ENCODE measurements at places on chromosomes 4 and X. TPM values are rescaled to one million over a fixed set of nuclear protein-coding genes. Genes with fewer than 3 reads are reported as not detected.

Gene S100P
- total RNA-seq: 2.1 TPM

Gene GAGE12F
- not detected for total RNA-seq

Gene ADAM29
- not detected for total RNA-seq

Gene LAMTOR3
- total RNA-seq: 28.0 TPM

Gene STATH
- total RNA-seq: not detected

Gene POU3F4
- not detected for total RNA-seq

Gene FABP2
- total RNA-seq: not detected

Gene TASL
- 5.1 TPM for total RNA-seq

DNA sequence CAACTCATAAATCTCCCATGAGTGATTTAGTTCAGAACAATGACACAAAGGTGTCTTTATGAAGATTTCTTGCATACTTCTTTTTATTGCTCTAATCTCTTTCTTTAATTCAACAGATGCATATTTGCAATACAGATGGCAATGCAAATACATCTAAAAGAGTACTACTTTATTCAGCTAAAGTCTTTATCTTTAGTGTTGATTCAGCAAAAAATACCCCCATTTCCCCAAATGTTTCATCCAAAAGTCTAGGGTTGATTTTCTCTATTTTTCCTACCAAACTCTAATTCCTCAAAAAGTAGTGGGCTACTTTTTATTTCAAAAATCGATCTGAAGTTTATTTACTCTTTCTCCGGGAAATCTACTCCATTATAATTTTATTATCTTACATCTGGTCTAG lies 1055.2 kb downstream of the STIM2 start:
- H3K4me3 ChIP-seq: no peak overlapping the region
- no peaks in the 10 kb centered on the region for H3K4me1 ChIP-seq
- no peaks in the 10 kb centered on the region for H3K36me3 ChIP-seq
- no peak overlapping the region for H3K27ac ChIP-seq
- no peaks in the 10 kb centered on the region for H3K27me3 ChIP-seq

DNA sequence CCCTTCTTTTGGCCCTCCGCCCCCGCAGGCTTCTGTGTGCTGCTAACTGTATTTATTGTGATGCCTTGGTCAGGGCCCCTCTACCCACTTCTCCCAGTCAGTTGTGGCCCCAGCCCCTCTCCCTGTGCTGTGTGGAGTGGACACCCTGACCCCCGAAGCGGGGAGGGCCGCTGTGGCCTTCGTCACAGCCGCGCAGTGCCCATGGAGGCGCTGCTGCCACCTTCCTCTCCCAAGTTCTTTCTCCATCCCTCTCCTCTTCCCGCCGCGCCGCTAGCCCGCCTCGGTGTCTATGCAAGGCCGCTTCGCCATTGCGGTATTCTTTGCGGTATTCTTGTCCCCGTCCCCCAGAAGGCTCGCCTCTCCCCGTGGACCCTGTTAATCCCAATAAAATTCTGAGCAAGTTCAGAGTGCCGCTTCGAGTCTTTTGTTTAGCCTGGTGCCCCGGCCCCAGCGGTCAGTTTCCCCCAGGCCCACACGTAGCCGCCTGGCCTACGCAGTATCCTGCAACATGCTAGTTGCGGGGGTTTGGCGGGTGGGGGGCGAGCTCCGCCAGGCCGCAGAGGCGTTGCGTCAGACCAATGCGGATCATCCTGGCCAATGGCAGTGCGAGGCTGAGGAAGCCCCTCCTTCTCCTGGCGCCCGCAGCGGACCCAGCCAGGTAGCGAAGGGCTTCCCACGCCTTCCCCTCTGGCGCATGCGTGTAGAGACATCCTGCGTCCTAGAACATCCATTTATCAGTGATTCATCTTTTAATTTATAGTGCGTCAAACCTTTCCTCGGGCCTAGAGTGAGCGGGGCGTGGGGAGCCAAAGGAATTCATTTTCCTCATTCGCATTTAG lies 5.6 kb upstream of the KANTR start:
- no peaks in the 10 kb centered on the region for H3K27me3 ChIP-seq
- H3K4me3 ChIP-seq: peak overlapping the region; percentile 87
- H3K27ac ChIP-seq: peak overlapping the region; percentile 82
- H3K36me3 ChIP-seq: peaks cover 31% of the 10 kb centered on the region
- DNase-seq: peak; percentile 89

DNA sequence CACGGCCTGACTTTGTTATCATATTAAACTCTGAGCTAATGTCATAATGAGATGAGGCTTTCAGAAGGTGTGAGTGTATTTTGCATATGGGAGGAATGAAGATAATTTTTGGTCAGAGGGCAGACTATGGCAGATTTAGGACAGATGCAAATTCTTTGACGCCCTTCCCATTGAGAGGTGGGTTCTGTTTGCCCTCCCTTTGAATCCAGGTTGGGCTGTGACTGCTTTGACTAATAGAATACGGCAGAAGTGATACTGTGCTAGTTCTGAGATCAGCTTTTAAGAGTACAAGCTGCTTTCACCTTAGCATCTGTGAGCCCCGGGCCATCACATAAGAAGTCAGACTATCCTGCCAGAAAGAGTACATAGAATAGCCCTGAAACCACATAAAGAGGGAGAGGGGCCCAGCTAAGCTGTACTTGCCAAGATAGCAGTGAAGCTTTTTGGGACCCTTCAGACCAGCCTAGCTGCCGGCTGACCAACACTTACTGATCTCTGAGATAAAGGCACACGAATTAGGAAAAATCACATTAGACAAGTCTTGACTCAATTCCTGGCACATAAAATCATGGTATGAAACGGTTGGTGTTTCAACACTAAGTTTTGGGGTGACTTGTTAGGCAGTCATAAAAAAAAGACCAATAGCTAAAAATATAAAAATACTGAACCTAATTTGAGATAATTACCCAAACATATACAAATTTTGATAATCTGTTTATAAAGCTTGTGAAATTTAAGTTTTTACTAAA lies 166.7 kb upstream of the SH3RF1 start:
- peaks cover 4% of the 10 kb centered on the region for H3K4me1 ChIP-seq
- no peak overlapping the region for H3K27ac ChIP-seq
- no peak overlapping the region for H3K4me3 ChIP-seq

- no peak for DNase-seq
- H3K36me3 ChIP-seq: no peaks in the 10 kb centered on the region
- no peak overlapping the region for H3K4me3 ChIP-seq
- H3K4me1 ChIP-seq: no peaks in the 10 kb centered on the region
- H3K27ac ChIP-seq: no peak overlapping the region
Measured at GRCh38 chr4:54359919-54360650, 131.0 kb downstream of the PDGFRA start.

DNA sequence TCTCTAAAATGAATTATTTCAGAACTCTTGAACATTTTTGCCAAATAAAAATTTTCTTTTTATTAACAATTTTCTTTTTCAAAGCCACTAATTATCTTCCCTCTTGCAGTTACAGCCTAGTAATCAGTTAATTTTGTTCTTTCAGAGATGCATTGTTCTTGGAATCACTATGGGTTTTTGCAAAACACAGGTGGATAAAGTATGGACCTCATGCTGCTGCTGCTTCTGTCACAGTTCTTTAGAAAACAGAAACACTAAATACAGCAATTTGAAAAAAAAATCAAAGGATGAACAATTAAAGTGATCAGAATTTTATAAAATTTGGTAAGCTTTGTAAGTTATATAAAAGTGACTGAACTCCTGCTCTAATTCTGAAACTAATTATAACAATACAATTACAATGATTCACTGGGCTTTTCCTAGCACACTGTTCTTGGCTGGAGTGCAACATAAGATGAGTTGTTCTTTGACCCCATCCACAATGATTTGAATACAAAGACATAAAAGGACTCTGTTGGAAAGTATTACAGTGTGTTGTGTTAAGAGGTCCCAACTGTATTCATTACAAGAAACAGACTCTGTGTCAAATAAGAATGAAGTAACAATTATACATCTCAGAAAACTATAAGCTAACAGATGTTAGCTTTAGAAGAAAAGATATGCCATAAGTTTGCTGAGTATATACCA lies 59.4 kb upstream of the GK2 start:
- H3K4me3 ChIP-seq: no peak overlapping the region
- no peak for DNase-seq
- H3K36me3 ChIP-seq: no peaks in the 10 kb centered on the region
- H3K4me1 ChIP-seq: no peaks in the 10 kb centered on the region
- no peaks in the 10 kb centered on the region for H3K27me3 ChIP-seq

DNA sequence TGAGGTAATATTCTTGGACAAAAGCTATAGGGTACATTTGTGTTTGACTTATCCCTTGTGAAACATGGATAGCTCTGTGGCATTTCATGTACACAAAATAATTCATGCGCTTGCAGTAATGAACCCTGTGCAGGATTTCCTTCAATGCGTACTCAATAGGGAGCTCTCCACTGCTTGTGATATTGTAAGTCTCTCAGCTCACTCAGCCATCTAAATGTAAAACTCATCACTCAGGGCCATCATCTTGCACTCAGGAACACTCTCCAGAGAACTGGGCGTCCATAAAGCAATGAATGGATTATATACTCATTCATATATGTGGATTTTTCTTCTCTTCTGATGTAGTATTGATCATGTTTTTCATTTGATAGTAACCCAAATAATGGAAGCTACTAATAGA lies 288.1 kb downstream of the DCTD start:
- no peak overlapping the region for H3K4me3 ChIP-seq
- no peaks in the 10 kb centered on the region for H3K4me1 ChIP-seq
- H3K27me3 ChIP-seq: peaks cover 2% of the 10 kb centered on the region
- no peaks in the 10 kb centered on the region for H3K36me3 ChIP-seq
- DNase-seq: no peak

- H3K36me3 ChIP-seq: peaks cover 14% of the 10 kb centered on the region
- H3K4me1 ChIP-seq: peaks cover 12% of the 10 kb centered on the region
- H3K27ac ChIP-seq: no peak overlapping the region
Measured at GRCh38 chr4:168880072-168880675, 129.9 kb downstream of the CBR4 start.

DNA sequence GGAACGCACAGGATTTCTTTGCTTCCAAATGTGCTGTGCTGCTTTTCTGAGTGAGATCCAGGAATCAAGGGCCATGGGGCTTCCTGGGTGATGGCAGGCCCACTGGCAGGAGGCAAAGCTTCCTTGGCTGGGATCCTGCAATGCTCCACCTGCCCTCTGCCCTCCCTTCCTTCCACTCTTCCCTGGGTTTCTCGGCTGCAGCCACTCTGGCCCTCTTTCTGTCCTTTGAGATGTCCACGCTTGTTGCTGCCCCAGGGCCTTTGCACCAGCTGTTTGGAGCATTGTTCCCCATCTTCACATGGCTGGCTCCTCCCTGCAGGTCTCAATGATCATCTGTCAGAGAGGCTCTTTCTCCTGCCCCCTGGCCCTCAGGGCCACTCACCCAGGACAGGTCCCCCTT lies 78.9 kb downstream of the PSAPL1 start:
- H3K27me3 ChIP-seq: no peaks in the 10 kb centered on the region
- no peak overlapping the region for H3K4me3 ChIP-seq
- DNase-seq: no peak
- no peak overlapping the region for H3K27ac ChIP-seq

GRCh38 chr4:2090642-2091041 lies 31.5 kb downstream of the NAT8L start:
- no peak overlapping the region for H3K4me3 ChIP-seq
- H3K36me3 ChIP-seq: peaks cover 3% of the 10 kb centered on the region
- DNase-seq: no peak
- H3K4me1 ChIP-seq: no peaks in the 10 kb centered on the region
- no peak overlapping the region for H3K27ac ChIP-seq

DNA sequence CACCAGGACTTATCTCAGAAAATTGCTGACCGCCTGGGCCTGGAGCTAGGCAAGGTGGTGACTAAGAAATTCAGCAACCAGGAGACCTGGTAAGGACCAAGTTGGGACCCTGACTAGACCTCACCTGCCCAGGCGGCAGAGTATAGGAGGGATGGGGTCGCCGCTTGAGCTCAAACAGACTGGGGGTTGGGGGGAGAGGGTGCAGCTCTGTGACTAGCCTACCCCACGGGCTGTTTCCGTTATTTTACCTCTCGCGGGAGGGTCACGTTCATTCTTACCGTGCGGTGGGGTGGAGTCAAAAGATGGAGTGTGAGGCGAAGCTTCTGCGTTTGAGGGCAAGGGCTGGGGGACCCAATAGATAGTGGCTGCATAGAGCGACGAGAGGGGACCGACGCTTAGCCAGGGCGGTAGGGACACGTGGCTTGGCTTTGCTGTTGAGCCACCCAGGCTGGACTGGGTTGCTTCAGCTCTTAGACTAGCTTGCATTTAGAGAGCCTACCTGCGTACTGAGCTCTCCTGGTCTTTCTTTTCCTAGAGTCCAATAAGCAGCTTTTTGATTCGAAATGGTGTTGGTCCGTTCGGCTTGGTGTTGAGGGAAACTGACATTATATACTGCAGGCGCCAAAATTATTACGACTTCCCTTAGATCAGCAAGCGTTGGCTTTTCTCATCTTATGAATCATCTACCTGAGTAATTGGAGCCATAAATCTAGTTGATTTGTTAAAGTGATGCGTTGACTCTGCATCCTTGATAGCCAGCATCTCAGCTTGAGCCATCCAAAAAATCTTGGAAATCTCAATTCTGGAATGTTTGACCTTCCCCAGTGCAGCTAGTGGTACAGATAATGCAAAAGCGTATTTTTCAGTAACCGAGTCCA lies 591 bp downstream of the PRPS1 start:
- H3K27ac ChIP-seq: peak overlapping the region; percentile 95
- peaks cover 22% of the 10 kb centered on the region for H3K4me1 ChIP-seq
- peaks cover 7% of the 10 kb centered on the region for H3K36me3 ChIP-seq

DNA sequence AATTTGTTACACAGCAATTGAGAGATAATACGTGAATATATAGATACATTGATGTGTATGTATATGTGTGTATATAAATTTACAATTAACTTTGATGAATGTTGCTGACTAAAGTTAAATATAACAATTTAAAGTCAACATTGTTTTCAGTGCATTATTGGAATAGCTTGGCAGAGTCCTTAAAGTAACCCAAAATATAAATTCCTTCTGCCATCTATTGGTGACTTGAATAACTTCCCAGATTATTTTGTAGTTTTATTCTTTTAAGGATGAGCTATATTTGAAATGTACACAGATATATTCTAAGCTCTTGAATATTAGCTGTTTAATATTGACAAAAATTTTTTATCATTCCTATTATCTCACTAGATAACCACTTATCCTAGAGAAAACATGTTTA lies 298.2 kb upstream of the FSTL5 start:
- DNase-seq: no peak
- H3K36me3 ChIP-seq: no peaks in the 10 kb centered on the region
- no peak overlapping the region for H3K27ac ChIP-seq
- no peaks in the 10 kb centered on the region for H3K27me3 ChIP-seq

DNA sequence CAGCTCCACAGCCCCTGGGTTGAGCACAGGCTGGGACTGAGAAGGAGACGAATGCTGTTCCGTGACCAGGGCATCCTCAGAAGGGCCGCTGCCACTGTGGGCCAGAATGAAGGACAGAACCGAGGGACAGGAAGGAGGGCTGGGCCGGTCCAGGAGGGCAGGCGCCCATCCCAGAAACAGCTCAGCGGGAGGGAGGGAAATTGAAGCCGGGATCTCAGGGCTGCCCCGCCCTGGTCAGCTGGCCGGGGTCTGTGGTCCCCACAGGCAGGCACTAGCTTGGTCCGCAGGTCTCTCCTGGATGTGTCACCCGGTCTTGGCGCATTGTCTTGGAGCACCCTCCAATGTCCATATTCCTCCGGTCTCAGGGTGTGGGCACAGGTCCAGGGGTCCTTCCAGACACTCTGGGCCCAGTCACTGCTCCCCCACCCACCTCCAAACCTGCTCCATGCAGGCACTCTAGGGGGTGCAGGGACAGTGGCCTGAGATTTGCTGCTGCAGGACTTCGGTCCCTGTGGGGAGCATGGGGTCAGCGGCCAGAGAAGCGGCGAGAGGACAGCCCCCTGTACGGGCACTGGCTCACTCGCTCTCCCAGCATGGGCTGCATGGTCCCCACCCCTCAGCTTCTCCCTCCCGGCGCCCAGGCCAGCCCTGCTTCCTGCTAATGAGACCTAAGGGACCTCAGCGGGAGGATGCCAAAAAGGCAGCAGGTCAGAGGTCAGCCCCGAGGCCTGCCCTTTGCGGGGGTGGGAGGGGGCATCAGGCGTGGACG lies 23.9 kb upstream of the MXD4 start:
- peaks cover 28% of the 10 kb centered on the region for H3K4me1 ChIP-seq
- H3K27ac ChIP-seq: no peak overlapping the region
- DNase-seq: no peak
- no peak overlapping the region for H3K4me3 ChIP-seq
- no peaks in the 10 kb centered on the region for H3K36me3 ChIP-seq

All from activated CD4-positive, alpha-beta T cell treated with anti-CD3 and anti-CD28 coated beads, Interleukin-2, amount 10 ng/mL, durations not matched to agents 24 days and 14 days (primary cell).